AML-193 (cell line): ENCODE measurements at places on chromosomes 6 and 20.
A peak's percentile ranks its signal among the peaks of the same experiment; 100 is the strongest.

- DNase-seq: no peak
Observed at GRCh38 chr20:14922503-14923267, 585.3 kb upstream of the FLRT3 start.

DNA sequence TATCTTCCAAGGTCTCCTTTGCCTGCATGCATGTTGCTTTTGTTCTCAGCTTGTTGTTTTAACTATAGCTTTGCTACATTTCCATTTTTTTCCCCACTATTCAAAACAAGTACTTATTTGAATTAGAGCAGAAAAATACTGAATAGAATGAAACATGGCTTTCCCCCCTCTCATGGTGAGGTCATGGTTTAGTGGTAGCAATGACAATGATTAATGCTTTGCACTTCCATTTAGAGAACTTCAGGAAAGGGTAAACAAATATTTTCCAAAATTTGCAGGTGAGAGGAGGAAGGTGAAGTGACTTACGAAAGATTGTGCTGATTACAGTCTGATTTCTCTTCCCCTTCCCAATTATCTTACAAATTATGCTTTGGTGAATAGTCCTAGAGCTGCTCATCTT is 47.8 kb upstream of the TRAF3IP2 start:
- DNase-seq: no peak

DNA sequence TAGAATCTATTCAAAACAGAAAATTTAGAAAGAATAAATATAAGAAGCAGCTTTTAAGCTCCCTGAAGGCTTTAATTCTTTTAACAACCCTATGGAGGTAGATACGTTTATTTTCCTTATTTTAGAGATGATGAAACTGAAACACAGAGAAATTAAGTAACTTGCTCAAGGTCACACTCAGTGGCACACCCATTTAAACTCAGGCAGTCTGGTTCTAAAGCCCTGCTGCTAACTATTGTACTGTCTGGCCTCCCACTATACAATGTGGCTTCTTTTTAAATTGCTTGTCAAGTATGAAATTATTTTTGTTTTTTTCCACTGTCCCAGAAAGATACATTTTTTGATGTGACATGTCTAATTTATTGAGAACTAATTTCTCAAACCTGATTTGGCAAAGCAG is 55.7 kb downstream of the FAM217A start:
- DNase-seq: peak; percentile 38

DNA sequence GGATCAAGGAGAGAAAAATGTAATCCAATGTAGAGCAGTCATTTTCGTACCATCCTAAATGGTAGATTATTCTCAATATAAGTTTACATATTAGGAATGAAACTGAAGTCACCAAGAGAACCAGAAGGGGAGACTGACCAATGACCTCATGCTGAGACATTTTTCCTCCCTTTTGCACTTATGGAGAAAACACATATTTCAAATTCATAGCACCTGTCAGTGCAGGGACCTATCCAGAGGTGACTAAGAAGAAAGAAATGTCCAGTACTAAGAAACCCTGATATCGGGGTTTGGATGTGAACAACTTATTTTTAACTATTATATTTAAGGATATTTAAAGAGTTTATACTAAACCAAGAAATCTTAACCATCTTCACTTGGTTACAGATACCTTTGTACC is 16.6 kb upstream of the LYRM2 start:
- no peak for DNase-seq

DNA sequence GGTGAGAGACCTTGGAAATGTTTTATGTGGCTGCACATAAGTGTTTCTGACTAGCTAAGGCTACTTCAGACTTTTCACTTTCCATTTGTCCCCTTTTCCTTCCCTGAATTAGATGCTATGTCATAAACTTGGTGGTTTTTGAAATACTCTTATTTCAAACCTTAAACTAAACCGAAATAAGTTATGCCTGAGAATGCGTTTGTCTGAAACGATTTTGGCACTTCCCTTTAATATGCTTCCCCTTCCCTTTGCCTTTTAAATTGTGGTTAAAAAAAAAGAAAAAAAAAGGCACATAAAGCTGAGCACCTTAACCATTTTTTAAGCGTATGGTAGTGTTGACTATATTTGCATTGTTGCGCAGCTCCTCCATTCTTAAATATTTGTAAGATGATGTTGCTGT is 14.3 kb downstream of the ZNF451 start:
- DNase-seq: peak; percentile 65

GRCh38 chr6:14968056-14968637 is 277.7 kb upstream of the JARID2 start:
- no peak for DNase-seq

DNA sequence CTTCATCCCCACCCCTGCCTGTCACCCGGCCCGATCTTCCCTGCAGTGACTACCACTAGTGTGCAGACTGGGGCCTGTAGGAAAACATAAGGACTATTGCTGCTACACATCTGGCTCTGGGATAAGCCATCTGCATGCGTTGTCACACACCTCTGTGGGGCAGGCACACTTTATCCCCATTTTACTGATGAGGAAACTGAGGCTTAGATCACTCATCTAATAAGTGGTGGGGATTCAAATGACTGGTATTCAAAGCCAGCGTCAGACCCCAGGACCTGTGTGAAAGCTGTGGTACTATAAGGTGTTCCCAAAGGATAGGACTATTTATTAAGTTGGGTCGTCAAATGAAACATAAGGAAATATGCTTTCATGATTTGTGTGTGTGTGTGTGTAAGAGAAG is 148.9 kb upstream of the RNF24 start:
- no peak for DNase-seq
